ENCODE measurements at places on chromosomes 1 and 21.

DNA sequence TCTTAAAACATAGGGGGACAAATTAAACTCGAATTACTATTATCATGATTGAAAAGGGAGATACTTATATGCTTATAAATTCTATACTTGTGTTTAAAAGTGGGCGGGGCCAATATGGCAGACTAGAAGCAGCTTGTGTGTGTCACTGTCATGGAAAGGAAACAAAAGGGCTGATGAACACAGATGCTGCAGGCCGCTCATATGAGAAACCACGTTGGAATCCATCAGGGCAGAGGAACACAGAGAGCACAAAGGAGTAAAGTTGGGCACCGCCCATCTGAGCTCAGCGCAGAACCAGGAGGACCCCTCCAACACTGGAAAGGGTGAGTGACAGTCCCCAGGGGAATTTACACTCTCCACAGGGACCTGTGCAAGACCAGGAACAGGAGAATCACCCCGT, 107.0 kb downstream of the SLC5A9 start:
- no peak for DNase-seq

DNA sequence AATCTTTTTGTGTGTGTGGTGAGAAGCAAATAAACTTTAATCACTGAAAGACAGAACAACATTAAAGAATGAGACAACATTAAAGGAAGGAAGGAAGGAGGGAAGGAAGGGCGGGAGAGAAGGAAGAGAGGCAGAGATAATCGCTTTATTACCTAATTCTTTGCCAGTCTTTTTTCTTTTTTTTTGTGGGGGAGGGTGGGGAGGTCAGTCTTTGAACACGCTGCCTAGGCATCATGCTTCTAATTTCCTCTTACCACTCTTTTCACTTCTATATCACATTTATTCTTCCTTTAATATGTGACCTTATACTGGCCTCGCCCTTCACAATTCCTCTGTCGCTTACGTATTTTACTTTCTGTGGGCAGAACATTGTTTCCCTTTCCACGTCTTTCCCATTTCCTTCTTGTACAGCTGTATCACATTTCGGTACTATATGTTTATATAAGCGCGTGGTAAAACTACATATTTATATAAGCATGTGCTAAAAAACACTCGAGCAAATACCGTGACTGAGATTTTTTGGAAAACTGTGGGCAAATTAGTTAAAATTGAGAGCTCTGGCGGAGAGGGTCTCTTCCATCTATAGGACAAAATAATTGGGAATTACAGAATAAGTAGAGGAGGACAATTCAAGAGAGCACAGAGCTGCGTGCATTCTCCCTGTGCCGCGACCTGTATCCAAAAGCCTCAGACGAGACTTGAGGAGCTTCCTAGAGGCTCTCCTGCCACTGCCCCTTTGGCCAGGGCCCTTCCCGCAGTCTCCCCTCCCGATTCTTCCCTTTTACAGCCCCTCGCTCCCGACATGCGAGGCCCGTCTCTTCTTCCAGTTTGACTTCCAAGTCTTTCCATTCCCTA, 823 bp upstream of the PRKAA2 start:
- no peak for DNase-seq

GRCh38 chr1:228142155-228142691, 2.1 kb downstream of the GUK1 start:
- DNase-seq: no peak

- no peak for DNase-seq
Observed at GRCh38 chr1:36885540-36886357, 148.6 kb downstream of the GRIK3 start.

- no peak for DNase-seq
Observed at GRCh38 chr1:28108001-28108400, 19.6 kb upstream of the EYA3 start.

- no peak for DNase-seq
Observed at GRCh38 chr1:29245876-29246275, 9.6 kb downstream of the PTPRU start.
